ENCODE measurements at places on chromosomes 3 and 15.

- no peak for DNase-seq
Measured at GRCh38 chr3:25586167-25586505, 78.6 kb downstream of the TOP2B start.

DNA sequence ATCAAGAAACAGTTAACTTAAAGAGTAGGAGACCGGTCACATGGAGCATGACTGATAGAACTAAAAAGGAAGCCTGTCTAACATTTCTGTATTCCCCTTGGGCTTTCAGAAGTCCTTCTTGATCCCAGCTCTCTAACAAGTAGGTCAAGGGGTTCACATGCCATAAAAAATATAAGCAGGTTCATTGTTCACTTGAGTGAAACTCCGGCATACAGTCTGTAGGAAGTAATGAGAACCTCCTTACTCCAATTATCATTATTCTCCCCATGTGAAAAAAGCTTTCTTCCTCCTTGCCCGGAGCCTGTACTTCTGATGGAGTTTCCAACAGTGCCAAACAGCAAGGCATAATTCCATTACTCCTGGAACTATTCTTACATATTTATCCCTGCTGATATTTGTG lies 242.8 kb upstream of the CNTN4 start:
- DNase-seq = no peak

DNA sequence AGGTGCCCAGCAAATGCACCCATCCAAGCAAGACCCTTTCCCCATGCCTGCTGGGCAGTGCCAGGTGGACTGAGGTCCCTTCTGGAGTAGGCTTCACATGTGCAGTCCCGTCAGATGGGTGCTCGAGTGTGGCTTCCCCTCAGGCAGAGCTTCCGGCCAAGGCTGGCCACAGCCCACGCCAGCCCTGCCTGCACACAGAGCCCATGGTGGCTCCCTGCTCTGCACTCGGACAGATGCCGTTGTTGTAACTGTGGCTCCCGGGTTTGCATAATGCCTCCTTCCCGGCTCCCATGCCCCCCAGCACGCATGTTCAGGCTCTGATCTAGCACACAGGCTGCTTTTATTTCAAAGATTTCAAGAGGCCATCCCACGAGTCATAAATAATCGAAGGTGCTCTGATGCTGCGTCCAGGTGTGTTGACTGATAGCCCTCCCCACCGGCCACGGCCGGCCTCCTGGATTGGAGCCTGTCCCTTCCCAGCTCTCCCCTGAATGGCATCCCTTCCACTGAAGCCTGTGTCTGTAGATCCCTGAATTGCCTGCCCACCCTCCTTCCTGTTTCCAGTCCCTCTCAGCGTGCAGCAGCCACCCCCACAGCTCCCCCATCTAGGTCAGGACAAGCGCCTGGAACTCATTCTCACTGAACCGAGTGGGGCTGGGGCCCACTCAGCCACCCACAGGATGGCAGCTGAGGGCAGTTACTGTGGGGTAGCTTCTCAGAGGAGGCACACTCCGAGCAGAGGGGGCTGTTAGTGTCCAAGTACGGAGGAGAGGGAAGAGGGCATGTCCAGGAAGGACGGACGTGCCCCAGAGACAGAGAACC lies 100.0 kb upstream of the LINGO1 start:
- no peak for DNase-seq

DNA sequence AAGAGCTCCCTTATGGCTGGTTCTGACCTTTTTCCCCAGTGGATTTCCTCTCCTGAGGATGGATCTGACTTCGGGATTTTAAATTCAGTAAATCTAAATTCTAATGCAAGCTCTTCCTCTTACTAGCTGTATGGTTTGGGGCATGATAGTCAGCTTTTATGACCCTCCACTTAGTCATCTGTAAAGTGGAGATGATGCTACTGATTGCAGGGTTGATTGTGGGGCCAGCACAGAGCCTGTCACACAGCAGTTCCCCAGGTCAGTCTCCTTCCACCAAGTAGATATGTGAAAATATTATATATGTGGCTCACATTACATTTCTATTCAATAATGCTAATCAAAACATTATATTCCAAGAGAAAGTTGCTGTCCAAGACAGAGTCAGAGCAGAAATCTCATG lies 141.3 kb upstream of the UBE2E1 start:
- DNase-seq = no peak

DNA sequence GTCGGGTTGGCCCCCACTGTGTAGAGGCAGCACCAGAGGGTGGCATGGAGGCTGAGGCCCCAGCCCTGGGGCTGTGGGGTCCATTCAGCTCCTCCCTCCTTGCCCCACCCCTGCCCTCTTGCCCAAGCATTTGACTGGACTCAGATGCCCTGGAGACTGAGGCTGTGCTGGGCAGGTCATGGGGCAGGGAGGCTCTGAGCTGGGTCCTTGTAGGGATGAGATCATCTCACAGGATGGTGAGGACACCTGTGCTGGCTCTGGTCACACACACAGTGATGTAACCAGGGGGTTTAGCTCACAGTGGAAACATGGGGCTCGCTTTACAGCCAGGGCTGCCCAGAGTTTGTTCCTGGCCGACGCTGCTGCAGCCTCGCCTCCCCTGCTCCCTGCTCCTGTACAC lies 17.8 kb downstream of the ALPK3 start:
- no peak for DNase-seq

DNA sequence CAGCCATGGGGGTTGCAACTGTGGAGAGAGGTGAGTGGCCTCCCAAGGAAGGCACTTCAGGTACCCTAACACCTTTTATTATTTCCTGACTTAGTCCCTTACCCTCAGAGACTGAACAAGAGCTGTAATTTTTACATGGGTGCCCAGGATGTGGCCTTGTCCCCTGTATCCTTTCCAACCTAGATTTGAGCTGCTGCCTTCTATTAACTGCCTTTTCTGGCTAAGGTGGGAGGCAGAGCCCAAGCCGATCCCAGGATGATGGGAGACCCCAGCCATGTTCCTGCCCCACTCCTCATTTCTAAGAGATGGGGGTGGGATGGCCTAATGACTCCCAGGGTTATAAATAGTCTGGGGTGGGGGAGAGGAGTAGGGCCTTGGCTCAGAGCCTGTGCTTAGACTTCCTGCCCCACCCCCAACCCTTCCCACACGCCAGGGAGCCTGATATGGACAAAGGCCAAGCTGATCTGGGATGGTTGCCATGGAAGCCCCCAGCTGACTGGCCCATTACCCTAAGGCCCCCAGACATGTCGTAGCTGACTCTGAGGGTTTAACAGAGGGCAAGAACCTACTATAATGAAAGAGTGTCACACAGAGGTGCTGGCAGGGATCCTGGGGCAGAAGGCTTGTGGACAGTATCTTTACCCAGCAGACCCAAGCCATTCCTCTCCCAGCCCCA lies 1.9 kb downstream of the KLHDC8B start:
- no peak for DNase-seq

DNA sequence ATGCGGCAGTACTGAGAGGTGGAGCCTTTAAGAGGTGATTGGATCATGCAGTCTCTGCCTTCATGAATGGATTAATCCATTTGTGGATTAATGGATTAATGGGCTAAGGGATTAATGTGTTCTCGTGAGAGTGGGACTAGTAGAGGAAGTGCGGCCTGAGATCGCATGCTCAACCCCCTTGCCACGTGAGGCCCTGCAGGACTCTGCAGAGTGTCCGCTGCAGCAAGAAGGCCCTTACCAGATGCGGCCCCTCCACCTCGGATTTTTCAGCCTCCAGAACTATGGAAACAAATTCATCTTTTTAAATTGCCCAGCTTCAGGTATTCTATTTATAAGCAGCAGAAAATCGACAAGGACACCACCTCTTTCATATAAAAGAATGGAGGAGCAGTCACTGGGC lies 148.8 kb downstream of the TPRA1 start:
- peak; percentile 43 for DNase-seq

DNA sequence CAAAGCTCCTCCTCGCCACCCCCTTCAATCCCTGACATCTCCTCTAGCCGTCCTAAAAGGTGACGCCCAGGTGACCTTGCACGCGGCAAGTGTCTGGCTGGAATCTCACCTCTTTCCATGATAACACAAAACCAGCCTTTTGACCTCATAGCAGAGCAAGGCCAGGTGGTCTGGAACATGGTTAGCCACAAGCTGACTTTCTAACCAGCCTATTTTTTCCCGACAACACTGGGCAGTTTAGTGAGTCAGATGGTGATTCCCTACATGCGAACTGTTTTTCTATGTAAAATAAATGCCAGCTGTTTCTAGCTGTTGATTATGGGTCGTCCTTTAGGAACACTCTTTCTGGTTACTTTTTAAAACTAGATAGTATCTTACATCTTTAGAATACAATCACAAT lies 243.0 kb downstream of the CD47 start:
- no peak for DNase-seq

- no peak for DNase-seq
Measured at GRCh38 chr3:141909408-141909807, 33.0 kb downstream of the ATP1B3 start.

DNA sequence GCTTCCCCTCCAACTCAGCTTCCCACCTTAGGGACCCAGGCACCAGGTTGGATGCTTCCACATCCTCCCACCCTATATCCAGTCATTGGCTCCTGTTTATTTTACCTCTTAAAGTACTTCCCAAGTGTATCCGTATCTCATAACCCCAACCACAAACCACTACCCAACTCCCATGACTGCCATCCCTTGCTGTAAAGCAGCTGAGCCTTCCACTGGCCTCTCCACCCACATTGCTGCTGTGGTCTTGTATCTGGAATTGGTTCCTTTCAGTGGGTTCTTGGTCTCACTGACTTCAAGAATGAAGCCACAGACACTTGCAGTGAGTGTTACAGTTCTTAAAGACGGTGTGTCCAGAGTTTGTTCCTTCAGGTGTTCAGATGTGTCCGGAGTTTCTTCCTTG lies 79.8 kb upstream of the HRH1 start:
- no peak for DNase-seq

DNA sequence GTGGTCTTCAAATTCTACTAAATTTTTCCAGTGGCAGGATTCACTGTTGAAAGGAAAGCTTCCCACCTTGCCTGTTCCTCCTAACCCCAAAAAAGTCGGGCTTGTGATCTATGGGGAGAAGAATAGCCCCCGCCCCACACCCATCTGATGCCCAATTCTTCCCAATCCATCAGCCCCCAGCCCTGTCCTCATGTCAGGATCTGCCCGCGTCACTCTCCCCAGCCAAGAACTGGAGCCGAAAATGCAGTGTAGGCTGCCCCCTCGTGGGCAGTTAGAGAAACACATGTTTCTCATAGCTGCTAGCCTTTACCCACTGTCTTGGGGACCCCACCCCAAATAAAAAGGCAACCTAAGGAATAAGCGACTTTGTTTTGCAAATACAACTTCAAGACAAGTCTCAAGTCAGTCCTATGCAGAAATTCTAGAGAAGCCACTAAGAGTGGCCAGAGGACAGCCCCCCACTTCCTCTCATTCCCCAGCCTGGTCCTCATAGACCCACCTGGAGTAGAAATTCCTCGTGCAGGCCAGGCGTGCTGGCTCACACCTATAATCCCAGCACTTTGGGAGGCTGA lies 13.0 kb upstream of the CSK start:
- DNase-seq = peak; percentile 89

GRCh38 chr3:81920816-81921215 lies 159.4 kb upstream of the GBE1 start:
- DNase-seq = no peak

GRCh38 chr3:4751502-4752101 lies 227.6 kb upstream of the BHLHE40 start:
- DNase-seq = no peak

DNA sequence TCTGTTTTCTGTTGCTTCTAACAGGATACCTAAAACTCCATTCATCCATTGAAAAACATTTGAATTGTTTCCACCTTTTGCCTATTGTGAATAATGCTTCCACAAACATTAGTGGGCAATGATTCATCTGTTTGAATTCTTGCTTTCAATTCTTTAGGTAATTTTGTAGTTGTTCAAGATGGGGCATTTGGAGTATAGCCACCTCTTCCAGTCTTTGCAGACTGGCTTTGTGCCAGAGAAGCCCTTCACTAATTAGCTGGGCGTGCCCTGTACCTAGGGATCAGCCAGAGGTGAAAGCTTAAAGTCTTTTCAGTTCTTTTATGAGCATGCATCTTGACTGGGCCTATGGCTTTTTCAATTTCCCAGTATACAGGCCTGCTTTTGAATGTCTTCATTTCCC lies 10.9 kb downstream of the RTP1 start:
- no peak for DNase-seq

DNA sequence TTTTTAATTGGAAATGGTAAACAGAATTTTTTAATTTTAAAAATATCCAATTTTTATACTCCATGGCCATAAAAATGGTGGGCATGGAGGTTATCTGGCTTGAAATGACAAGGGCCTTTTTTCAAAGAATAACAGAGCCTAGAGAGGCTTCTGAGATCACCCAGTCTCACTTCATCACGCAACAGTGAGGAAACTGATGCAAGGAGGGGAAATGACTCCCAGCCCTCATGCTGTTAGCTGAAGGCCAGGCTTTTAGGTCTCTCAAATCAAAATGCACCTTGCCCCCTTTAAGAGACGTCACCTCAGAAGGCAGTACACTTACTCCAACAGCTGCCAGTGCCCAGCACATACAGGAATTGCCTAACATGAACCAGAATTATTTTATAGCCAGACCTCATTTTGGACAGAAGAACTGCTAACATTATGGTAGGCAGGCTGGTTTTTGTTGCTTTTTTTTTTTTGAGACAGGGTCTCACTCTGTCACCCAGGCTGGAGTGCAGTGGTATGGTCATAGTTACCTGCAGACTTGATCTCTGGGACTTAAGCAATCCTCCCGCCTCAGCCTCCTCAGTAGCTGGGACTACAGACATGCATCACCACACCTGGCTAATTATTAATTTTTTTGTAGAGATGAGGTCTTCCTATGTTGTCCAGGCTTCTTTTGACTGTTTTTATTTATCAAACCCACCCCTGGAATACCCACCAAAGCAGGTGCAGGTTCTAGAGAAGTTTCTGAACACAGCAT lies 9.1 kb downstream of the RAB43 start:
- DNase-seq = no peak

- no peak for DNase-seq
Measured at GRCh38 chr3:46495901-46496456, 1.8 kb upstream of the RTP3 start.

GRCh38 chr3:58536501-58537411 lies at the start of gene ACOX2:
ACOX2 (minus strand) TSS chr3:58537190; CDS start chr3:58535106, 2,084 bp downstream.
- DNase-seq = peak; percentile 86

DNA sequence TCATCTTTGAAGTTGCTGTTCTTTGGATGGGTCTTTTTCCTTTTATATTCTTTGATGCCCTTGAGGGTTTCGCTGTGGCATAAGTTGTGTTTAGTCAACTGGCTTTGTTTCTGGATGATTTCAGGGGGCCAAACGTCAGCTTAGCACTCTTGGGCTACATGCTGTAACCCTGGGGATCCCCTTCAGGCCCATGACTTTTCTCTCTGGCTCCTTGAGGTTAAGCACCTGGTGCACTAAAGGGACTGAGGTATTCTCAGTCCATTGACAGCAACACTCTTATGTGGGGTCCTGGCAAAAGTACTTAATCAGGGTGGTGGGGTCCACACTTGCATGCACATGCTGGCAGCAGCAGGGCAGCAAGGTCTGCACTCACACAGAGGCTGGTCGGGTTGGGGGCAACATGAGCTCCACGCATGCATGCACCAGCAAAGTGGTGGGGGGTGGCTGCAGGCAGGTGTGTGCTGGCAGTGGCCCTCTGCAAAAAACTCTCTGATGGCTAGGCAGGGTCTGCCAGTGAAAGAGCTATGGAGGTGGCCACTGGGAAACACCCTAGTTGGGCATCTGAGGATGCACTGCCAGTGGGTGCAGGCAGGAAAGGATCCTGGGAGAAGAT lies 38.1 kb upstream of the CD200R1L start:
- no peak for DNase-seq

- no peak for DNase-seq
Measured at GRCh38 chr3:154050216-154050615, 71.0 kb upstream of the ARHGEF26 start.

GRCh38 chr15:64943512-64944225 lies 32.0 kb downstream of the ANKDD1A start:
- DNase-seq = no peak

GRCh38 chr15:76963596-76963995 lies 31.3 kb upstream of the PSTPIP1 start:
- DNase-seq = no peak
